AML-193 (cell line): ENCODE measurements at places on chromosomes 1 and 21.

GRCh38 chr1:221458447-221459156, 283.3 kb downstream of the DUSP10 start:
- no peak for DNase-seq

GRCh38 chr1:78339490-78339889, 151.3 kb upstream of the PTGFR start:
- DNase-seq: no peak

DNA sequence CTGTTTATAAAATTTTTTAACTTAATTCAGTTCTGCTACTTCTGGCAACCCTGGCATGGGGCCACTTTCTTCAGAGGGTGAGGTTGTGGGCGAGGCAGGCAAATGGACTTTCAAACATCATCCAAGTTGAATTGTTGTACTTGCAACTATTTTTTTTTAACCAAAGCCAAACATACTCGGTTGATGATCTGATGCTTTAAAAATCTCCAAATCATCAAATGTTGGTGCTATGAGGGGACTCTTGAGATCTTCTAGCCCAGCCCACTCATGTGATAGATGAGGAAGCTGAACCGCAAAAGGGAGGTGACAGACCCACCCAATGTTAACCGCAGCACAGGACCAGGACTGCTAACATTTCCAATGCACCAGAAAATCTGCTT, 6.7 kb downstream of the SLC1A7 start:
- no peak for DNase-seq

DNA sequence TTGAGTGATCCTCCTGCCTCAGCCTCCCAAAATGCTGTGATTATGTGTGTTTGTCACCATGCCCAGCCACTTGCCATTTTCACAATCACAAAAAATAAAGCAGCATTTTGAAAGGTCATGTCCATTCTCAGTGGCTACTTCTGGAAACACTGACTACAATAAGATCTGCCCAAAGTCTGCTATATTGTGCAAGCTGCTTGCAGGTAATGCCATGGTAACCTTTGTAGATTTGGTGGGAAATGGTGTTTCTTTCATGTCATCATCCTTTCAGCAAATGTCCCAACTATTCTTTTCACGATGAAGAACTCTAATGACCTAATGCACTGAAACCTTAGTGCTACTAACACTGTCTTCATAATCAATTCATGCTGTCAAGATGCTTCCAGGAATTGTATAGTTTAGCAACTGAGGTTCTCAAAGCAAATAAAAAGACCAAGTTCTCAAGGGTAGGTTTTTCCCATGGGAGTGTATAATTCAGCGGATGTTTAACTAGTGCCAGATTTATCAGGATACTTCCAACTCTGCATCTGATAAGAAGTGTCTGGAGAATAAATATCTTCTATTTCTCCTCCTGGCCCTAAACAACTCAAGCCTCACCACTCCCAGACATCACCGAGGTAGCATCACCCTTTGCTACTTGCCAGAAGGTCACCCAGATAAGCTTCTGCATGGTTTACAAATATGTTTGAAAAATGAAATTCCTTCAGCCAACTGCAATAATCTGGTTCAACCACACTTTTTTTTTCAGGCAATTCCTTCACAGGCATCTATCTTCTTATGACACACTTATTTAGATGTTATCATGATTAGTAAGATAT, 132.0 kb upstream of the ZC3H11B start:
- DNase-seq: no peak

- no peak for DNase-seq
Observed at GRCh38 chr1:61322008-61322744, 239.8 kb downstream of the NFIA start.

DNA sequence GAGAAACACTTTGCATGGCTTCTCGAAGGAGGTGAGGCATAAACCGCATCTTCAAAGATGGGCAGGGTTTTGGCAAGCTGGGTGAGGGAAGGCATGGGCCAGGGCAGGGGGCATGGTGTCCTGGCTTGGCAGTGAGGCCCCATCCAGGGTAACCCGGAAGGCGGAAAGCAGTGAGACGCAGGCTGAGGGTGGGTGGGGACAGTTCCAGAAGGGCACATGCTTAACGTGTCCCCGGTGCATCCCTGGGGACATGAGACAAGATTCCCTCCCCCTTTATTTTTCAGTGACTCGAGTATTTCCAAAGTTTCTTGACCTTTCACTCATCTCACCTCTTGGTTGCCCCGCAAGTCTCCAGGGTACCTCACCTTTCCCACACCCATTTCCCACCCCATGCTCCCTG, 122.8 kb upstream of the SLC25A33 start:
- no peak for DNase-seq

DNA sequence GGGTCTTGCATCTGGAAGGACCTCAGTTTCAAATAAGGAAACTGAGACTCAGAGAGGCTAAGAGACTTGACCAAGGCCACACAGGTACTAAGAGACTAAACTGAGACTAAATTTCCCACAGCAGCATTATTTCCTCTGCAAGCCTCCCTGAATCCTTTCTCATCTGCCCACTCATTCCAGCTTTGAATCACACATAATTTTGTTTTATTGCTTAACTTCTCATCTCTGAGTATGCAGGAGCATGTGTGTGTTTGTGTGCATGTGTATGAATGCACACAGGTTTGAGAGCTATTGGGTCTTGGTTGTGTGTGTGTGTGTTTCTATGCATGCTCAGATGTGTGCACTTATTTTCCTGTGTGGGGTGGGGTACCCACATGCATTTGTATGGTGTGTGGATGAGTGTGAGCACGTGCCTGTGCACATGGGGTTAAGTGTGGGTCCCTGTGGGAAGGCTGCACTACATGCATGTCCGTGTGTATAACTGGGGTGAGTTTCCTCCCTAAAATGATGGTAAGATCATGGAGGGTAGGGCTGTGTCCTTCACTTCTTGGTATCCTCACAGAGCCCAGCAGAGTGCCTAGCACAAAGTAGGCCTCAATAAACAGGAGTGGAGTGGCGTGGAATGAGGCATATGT, 74.4 kb upstream of the ZC3H12A start:
- DNase-seq: no peak

GRCh38 chr1:106846656-106847055, 209.8 kb upstream of the PRMT6 start:
- no peak for DNase-seq

GRCh38 chr1:210328746-210329503, at the start of gene HHAT:
Gene HHAT, plus strand, starts transcription at chr1:210328902. Its CDS starts 20,074 bp downstream, at chr1:210348976.
- peak; percentile 70 for DNase-seq
